C1 segment of cervical spinal cord (tissue), 14 donors: ENCODE measurements at places on chromosomes 12 and 14.

- DNase-seq: no peak
These were observed 77.9 kb upstream of the SOX5 start for GRCh38 chr12:24027352-24027751.

DNA sequence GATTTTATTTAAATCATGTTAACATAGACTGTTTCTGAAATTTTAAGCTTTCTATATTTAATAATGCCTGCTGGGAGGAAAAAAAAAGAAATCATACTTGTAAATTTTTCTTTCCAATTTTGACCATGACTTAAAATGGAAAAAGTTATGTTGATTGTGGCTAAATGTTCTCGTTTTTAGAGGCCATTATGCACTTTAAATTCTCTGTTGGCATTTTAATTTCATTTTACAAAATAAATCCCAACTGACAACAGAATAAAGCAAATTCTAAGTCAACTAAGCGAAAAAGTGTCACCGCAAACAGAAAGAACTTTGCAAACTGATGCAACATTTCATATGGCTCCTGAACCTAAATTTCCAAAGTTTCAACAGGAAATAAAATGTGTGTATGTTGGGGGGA lies 74.8 kb upstream of the G2E3 start:
- DNase-seq: no peak

GRCh38 chr14:73655851-73656250 lies 11.1 kb downstream of the DNAL1 start:
- no peak for DNase-seq

GRCh38 chr14:32370714-32371113 lies 41.6 kb downstream of the AKAP6 start:
- no peak for DNase-seq

GRCh38 chr12:2958432-2959191 lies 585 bp upstream of the TEAD4 start:
- DNase-seq: no peak

DNA sequence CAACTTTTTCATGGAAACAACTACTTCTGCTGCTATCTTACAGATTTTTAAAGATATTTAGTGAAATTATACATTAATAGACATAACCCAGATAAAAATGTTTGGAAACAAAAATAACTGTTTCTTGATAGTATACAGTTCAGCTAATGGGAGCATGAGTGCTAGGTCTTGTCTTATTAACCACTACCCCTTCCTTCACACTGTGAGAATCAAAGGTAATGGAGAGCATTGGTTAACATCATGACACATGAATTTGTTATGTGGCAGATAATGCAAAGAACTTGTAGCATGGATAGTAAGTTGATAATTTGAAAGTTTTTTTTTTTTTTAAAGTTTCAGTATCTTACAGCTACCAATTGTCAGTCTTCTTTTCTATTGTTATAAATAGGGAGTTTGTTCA lies 44.2 kb downstream of the CCDC91 start:
- DNase-seq: no peak

DNA sequence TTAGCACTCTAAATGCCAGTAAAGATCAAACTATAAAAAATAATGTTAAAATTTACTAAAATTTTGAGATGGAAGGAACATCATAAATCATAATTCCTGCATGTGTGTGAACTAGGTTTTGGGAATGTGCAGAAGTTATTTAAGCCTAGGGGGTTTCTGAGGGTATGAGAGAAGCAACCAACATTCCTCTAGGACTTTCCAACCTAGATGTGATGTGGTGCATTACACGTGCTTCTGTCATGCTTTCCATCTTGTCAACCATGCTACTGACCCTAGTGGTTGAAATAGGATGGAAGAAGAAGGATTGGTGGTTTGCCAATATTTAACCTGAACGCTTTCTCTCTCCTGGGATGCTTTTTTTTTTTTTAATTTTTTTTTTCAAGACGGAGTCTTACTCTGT lies 209.3 kb downstream of the AEBP2 start:
- DNase-seq: no peak

GRCh38 chr14:100155049-100155621 lies 4.3 kb downstream of the DEGS2 start:
- DNase-seq: no peak

- DNase-seq: no peak
These were observed 78.7 kb downstream of the TXNDC16 start for GRCh38 chr14:52473557-52473956.

DNA sequence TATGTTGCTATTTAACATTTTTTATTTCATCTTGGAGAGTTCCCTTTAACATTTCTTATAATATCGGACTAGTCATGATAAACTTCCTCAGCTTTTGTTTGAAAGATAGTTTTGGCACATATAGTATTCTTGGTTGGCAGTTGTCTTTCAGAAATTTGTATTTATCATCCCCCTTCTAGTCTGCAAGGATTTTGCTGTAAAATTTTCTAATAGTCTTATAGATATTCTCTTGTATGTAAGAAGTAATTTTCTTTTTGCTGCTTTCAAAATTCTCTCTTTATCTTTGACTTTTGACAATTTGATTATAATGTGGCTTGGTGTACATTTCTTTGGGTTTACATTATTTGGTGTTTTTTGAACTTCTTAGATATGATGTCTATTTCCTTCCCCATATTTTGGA lies 116.0 kb upstream of the AVPR1A start:
- DNase-seq: no peak

GRCh38 chr12:76916170-76916540 lies 37.3 kb upstream of the CSRP2 start:
- no peak for DNase-seq

- no peak for DNase-seq
These were observed 24.1 kb downstream of the NUP37 start for GRCh38 chr12:102095677-102096263.

DNA sequence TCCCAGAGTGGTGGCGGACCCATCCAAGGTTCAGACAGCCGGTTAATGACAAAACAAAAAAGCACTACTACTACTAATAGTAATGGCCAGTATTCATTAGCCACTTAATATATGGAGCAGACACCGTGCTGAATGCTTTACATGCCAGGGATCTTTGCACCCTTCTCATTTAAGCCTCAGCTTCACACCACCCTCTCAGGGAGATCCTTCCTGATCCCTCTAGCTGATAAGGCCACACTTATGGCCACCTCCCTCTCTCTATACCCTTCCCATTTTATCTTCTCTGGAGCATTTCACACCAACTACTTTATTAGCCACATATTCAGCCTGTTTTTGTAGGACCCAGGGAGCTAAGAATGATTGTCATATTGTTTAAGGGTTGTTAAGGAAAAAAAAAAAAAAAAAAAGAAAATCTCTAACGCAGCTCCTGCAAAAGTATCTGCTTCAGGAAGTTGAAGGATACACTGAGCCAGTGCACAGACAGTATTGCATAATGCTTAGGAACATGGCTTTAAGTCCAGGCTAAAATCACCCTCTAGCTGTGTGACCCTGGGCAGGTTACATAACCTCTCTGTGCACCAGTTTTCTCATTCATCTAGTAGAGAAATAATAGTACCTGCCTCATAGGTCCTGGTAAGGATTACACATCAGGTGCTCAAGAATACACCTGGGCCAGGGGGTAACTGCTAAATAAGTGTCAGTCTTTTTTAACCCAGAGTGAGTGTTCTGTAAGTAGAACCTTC lies 29.4 kb downstream of the NUAK1 start:
- no peak for DNase-seq

DNA sequence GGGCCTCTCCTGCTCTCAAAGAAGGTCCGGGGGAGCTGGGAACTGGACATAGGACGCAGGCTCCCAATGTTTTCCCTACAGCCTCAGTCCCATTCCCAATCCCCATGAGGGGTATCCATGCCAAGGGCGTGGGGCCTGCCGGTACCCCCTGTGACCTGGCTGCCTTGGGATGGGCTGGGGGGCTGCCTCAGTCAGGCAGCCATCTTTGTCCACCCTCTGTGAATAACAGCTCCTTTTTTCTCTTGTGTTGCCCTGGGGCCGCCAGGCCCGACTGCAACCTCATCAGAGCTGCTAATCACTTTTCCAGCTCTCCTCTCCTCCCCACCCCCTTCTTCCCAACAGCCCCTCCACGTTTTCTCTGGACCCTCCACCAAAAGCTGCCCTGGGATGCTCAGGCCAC lies 11.2 kb downstream of the FIGNL2 start:
- no peak for DNase-seq

DNA sequence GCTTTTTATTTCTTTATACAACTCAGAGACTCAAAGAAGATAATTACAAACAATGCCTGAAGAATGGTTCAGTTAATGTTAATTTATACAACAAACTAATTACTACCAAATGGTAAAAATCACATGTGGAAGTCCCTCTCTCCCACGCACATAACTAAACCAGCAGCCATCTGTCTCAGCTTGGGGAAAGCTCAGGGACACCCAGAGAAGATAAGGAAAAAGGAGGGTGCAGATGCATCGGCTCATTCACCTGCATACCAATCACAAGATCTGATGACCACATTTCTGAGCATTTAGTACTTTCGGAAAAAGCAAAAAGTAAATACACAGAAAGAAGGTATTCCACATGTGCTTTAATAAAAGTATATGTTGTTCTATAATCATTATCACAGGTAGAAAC lies 136.3 kb downstream of the SOX5 start:
- no peak for DNase-seq

- DNase-seq: no peak
These were observed 12.8 kb downstream of the GPR19 start for GRCh38 chr12:12683136-12683697.

DNA sequence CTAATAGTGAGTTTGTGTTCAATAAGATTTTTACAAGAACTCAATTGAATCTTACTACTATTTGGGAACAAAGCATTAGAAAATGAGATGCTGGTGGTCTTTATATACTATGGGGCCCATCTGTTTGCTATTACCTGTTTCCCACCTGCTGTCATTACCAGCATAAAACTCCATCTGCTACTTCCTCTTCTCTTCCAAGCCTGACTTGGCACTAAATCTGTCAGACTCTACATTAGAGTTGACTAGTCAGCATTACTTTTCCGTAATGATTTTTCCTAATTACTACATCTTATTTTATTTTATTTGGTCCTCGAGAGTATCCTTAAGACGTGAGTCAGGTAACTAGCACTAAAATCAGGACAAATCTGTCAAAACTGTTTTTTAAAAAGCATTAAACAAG lies 68.1 kb upstream of the KRR1 start:
- DNase-seq: no peak

DNA sequence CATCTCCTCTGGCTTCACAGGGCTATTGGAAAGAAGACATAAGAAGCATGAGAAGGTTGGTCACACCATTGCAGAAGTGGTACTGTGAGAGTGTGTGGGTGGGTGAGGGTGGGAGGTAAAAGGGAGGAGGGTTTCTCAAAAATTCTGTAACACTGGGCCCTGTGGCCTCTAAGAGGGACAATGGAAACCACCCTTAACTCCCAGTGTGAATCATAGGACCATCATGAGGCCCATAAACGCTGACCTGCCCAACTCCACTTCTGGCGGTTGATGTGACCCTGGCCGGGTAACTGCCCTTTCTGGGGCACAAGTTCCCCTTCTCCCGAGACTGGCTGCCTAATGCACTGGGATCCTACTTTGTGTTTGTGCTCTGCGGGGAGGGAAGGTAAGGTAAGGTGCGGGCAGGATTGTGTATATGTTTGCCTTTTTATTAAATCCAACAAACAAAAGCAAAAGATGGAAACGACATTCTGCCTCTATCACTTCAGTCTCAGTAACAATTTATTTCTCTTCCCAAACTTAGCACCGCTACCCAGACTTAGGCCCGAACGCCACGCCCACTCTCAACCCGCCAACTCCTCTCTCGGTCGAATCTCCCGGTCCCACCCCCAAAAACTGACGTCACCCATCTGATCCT lies 551 bp downstream of the METTL1 start:
- no peak for DNase-seq

- no peak for DNase-seq
These were observed 113.1 kb downstream of the CCDC60 start for GRCh38 chr12:119447618-119448017.

- no peak for DNase-seq
These were observed 417.6 kb downstream of the PDZRN4 start for GRCh38 chr12:41605545-41606305.

DNA sequence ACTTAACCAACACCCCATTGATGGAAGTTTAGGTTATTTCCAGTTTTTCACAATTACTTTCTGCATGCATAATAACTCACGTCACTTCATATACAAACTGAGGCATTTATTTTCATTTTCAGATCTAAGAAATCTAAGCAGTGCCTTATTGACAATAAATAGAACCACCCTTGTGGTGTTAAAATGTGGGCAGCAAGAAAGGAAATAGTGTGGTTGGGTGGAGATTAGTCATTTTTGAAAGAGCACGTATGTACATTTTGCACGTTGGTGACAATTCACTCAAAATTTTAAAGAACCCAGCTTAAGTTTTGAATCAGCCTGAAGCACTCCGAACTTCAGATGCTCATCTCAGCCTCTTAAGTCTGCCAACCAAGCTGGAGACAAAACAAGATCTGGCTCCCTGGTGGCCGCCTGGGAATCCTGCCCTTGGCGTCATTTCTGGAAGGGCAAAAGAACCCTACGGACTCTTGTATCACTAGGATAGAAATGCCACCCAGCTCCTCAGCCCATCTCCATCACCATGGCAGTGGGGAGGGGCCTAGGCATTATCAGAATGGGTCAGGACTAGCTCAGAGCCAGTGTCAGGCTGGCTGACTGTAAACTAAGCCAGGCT lies 89.5 kb upstream of the BCL2L14 start:
- DNase-seq: no peak

- DNase-seq: no peak
These were observed 135.1 kb downstream of the ERC1 start for GRCh38 chr12:1126091-1126490.

- DNase-seq: no peak
These were observed 173.9 kb upstream of the PLEKHA5 start for GRCh38 chr12:18955594-18955993.

DNA sequence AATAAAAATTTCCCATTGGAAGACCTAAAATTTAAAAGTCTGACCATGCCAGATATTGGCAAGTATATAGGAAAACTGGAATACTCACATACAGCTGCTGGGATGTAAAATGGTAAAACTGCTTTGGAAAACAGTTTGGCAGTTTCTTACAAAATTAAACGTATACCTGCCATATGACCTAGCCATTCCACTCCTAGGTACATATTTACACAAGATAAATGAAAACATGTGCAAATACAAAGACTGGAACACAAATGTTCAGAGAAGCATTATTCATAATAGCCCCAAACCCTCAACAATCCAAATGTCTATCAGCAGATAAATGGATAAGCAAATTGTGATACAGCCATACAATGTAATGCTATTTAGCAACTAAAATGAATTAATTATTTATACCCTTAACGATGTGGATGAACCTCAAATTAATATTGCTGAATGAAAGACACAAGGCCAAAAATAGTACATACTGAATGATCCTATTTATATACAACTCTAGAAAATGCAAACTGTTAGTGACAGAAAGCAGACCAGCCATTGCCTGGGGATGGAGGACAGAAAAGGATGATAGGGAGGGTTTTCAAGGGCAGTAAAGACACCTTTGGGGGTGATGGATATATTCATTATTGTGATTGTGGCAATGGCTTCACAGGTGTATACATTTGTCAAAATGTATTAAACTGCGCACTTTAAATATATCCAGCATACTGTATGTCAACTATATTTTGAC lies 21.3 kb upstream of the TCP11L2 start:
- no peak for DNase-seq
